ENCODE measurements at places on chromosomes 12 and 14.

DNA sequence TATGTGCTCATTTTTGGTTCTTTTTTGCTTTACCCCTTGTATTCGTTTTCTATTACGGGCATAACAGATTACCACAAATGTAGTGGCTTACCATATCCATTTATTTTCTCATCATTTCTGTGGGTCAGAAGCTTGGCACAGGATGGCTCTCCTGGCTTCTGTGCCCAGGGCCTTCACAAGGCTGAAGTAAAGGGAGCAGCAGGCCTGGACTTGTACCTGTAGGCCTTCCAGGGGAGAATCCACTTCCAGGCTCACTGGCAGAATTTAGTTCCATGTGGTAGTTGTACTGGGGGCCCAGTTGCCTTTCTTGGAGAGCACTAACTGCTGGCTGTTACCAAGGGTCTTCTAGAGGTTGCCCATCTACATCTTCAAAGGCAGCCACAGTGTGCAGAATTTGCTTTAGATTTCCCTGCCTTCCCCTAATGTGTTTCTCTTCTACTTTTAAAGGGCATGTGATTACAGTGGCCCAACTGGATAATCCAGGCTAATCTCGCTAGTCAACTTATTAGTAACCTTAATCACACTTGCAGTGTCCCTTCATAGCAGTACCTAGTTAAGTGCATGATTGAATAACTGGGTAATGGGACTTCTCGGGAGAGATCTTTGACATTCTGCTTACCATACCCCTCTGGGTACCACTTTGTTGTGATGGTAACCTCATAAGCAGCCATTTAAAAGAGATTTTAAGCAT is 67.0 kb downstream of the CRADD start:
- DNase-seq = no peak

- DNase-seq = no peak
Measured at GRCh38 chr14:105120056-105120455, 48.5 kb downstream of the JAG2 start.

- DNase-seq = no peak
Measured at GRCh38 chr12:91105807-91106206, 5.5 kb downstream of the LUM start.

GRCh38 chr14:44453433-44454171 is 53.5 kb downstream of the FSCB start:
- DNase-seq = no peak

- DNase-seq = no peak
Measured at GRCh38 chr14:53942970-53943750, 13.5 kb downstream of the BMP4 start.

- no peak for DNase-seq
Measured at GRCh38 chr14:36233217-36233616, 56.7 kb upstream of the PTCSC3 start.

- no peak for DNase-seq
Measured at GRCh38 chr14:72089625-72090024, 157.4 kb downstream of the RGS6 start.

DNA sequence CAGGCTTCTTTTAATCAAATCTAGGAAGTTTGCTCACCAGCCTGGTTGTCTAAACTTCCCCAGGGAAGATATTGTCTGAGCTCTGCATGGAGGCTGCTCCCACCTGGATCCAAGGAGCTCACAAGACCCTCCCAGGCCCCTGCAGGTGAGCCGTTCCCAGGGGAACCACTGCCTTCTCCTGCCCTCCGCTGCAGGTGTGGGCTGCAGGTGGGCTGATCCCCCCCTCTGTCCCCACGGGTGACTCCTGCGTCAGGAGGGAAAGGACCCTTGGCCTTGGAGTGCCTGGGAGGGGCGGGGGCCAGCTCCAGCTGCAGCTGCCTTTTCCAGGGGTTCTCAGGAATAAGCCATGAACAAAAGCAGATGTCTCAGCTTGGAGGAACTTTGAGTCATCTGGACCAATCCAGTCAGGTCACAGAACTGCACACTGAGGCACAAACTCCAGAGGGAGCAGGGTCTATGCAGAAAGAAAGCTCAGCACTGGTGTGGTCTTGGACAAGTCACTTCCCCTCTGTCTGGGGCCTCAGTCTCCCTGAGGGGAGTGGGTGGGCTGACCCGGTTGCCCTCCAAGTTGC is 246.6 kb upstream of the RTL1 start:
- no peak for DNase-seq

DNA sequence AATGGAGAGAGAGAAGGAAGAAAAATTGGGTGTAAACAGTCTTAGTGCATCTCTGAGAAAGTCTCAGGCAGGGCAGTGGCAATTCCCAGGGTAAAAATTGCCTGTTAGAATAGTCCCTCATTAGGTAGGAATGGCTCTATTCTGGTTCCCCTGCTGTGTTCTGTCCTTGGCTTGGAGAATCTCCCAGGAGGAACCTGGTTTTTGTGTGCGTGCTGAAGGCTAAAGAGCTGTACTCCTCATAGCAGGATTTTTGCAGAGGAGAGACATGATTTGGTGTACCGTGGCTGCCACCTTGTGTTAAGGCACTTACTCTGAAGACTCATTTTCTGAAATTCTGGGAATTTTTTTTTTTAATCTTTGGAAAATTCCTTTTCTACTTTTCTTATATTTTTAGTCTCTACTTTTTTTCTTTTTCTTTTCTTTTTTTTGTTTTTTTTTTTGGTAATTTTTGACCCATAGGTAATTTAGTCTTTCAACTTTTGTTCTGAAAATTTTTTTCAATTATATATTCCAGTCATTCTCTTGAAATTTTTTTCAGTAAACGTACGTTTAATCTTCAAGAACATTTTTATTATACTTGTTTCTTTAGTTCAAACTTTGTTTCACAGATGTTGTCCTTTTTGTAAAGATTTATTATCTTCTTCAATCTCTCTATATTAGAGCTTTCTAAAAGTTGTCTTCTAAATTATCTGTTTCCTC is 63.8 kb downstream of the FBXO33 start:
- no peak for DNase-seq

DNA sequence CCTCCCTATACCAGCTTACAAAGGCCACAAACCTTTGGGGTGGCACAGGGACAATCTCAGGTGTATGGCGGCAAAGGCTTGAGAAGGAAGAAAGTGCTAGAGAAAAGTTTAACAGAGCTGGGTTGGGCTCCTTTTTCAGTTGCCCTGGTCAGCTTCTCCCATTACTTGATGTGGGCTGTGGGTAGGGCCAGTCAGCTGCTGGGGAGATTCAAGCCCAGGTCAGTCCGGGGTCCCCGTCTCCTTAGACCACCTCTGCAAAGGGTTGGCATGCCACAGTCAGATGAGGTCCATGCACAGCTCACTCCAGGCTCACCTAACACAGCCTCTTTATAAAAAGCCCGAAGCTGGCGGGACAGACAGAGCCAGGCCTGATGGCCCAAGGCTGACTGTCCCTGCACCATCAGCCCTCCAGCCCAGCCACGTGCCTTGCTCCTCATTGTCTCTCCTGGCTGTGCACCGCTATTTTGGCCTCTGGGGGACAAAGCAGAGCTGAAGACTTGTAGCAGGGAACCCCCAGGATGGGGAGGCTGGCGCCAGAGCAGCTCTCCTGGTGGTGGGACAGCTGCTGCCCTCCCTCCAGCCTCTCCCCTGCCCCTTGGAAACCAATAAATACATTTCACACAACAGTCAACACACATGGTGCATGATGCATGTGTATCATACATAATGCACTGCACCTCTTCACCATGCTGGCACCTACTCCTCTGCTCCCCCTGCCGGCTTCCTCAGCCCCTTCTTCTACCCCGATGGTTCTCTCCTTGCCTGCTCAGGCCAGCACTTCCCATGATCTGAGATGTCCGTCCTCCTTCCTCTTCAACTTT is 61.7 kb upstream of the DDX11 start:
- DNase-seq = no peak

GRCh38 chr14:99838639-99839134 is 45.5 kb downstream of the EML1 start:
- no peak for DNase-seq

DNA sequence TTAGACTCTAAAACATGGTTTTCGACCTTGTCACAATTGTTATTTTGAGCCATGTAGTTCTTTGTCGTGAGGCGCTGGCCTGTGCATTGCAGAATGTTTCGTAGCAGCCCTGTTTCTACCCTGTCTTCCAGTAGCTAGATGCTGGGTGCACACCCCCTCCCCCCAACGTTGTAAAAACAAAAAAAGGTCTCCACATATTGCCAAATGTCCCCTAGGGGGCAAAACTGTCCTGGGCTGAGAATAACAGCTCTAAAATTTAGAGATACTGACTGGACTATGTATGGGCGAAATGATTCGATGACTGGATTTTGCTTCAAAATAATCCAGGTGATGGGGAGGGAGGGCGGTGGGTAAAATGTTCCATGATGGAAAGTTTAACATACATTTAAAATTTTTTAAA is 126.1 kb upstream of the FUT8 start:
- no peak for DNase-seq

DNA sequence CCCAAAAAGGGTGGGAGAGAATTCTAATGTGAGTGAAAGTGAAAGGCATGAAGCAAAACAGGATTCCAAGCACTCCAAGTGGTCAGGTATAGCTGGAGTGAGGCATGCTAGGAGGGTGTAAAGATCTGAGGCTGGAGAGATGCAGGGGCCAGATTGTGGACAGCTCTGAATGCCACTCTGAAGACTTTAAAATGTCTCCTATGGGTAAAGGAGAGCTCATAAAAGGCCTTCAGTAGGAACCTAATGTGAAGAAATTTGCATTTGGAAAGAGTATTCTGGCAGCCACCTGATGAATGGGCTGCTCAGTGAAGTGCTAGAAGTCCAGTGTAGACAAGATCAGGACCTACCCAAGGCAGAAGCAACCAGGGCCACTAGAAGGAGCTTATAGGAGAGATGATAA is 68.9 kb downstream of the DNAI7 start:
- no peak for DNase-seq

GRCh38 chr14:91173221-91173670 is 59.4 kb downstream of the DGLUCY start:
- DNase-seq = peak; percentile 24

GRCh38 chr14:58832095-58832521 is 194.3 kb downstream of the DACT1 start:
- no peak for DNase-seq

GRCh38 chr12:89874146-89874545 is 165.5 kb upstream of the ATP2B1 start:
- DNase-seq = no peak

GRCh38 chr14:101239065-101239464 is 322.2 kb upstream of the DIO3 start:
- DNase-seq = no peak

GRCh38 chr12:53532021-53532420 is 24.7 kb upstream of the NPFF start:
- no peak for DNase-seq

- DNase-seq = no peak
Measured at GRCh38 chr12:10167599-10167998, 4.3 kb downstream of the OLR1 start.

GRCh38 chr14:85366226-85366625 is 163.7 kb upstream of the FLRT2 start:
- DNase-seq = no peak
